ENCODE measurements at places on chromosomes 7 and 10.

DNA sequence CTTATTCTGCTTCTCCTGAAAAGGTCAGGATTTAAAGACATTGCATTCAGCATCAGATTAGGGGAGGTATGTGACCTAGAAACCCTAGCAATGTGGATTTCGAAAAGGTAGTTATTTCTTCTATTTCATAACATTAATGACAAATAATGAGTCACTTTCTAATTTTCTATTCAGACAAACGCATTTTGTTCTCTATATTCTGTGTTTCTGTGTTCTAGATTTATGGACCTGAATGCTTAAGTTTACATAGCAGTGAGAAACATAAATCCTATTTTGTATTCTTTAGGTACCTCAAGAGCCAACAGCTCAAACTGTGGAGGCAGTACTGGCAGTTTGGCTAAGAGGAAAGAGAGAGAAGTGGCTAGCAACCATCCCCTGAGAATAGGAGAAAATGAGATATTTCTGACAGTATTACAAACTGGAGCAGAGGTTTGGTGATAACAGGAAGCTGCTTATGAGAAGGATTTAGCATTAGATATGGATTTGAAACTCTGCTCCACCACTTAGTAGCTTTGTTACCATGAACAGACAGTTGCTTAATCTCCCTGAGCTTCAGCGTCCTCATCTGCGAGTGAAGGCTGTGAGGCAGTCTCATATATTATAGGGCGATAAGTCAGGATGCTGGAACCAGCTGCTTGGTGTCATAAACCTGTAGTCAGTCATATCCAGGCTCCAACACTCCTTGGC, 28.2 kb downstream of the CDK14 start:
- no peak for DNase-seq

GRCh38 chr7:100602889-100603725, 944 bp downstream of the PCOLCE start:
- DNase-seq, result no peak

DNA sequence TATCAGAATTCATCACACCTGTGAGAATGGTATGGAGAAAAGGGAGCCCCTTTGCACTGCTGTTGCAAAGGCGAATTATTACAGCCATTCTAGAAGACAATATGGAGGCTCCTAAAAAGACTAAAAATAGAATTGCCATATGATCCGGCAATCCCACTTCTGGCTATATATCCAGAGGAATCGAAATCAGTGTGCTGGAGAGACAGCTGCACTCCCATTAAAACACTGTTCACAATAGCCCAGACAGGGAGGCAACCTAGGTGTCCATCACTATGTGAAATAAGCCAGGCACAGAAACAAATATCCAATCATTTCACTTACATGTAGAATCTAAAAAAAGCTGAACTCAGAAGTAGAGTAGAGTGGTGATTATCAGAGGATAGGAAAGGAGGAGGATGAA, 26.0 kb upstream of the GJD4 start:
- DNase-seq, result no peak

DNA sequence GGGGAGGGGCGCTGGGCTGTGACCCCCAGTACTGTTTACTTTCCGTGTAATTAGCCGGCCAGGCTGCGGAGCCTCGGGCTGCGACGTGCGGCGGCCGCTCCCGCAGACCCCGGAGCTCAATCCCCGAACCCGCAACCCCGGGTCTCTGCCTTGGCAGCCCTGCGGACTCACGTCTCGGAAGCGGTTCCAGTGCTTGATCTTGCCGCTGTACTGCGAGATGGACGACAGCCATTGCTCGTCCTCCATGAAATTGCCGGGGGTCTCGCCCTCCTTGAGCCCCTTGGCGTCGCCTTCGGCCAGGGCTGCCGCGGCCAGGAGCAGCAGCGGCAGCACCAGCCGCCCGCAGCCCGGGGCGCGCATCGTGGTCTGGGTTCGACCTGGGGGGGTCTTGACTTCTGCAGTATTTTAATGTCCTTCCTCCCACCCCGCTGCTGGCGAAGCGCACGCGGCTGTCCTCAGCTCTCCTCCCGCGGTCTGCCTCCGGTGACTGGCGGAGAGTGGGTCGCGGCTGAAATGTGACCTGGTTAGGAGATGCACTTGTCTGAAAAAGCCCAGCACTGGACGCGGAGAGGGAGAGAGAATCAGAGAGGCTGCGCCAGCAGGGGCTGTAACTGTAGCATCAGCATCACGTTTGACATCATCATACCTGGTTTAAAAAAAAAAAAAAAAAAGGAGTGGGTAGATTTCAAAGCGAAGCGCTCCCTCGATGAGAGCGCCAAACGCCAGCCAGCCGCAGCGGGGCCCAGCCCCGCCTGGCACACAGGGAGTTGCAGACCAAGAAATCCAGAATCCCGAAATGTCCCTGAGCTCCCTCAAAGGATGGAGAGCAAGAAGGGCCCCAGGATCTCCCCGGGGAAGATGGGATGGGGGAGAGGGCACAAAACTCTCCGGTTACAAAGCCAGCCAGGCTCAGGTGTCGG, at the start of gene SPOCK2:
Gene SPOCK2 (minus strand): TSS at position 583 of the 920 bp plus-strand sequence. CDS start 223 bp downstream, at position 360.
- no peak for DNase-seq

- DNase-seq, result no peak
These were observed 17.1 kb downstream of the FGF8 start for GRCh38 chr10:101758858-101759257.

DNA sequence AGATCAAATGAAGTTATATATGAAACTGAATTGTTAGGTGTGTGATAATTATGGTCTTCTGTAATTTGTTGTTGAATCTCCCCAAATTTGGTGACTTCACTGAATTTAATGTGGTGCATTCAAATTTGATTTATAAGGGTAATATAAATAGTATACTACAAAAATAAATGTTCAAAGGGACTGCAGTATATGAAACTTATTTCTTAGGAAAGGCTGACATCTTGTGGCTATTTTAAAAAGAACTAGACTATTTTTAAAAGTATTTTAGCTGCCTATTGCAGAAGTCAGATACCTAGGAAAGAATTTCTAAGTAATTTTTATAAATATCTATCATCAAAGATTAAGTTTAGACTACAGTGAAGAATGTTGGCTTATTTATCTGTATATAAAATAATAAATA, 36.6 kb downstream of the ATRNL1 start:
- no peak for DNase-seq

DNA sequence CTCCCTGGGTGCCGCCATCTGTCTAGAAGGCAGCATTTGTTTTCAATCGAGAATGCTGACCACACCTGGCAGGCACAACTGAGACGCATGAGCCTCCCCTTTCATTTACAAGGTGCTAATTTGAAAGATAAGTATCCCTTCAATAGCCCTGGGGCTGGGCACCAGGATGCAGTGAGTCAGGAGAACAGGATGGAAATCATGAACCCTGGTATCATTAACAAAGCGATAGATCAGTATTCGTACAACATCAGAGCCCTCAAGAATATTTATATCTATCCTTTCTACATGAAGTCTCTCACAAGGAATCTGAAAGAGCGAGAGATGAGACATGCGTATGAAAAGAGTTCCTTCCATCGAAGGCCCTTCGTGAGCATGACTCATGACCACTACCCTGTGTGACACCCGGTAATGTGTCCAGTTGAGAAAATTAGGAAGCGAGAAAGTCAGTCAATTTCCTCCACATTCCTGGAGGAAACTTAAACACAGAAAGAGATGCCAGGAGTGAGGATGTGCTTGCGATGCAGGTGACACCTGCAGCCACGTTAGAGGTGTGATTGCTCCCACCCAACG, 123.1 kb upstream of the PITRM1 start:
- no peak for DNase-seq

- no peak for DNase-seq
These were observed 41.1 kb downstream of the TMEM270 start for GRCh38 chr7:73901823-73902597.

DNA sequence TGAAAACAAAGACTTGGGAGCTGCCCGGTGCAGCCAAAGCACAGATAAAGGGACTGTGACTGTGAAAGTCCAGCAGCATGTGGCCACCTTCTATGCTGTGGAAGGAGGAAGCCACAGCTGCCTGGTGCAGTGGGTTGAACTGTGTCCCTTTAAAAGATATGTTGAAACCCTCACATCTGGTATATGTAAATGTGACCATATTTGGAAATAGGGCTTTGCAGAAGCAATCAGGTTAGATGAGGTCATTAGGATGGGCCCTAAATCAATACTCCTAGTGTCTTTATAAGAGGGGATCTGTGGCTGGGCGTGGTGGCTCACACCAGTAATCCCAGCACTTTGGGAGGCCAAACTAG, 136.9 kb downstream of the GLI3 start:
- DNase-seq, result no peak
